ENCODE measurements at places on chromosomes 5 and 9. TPM values are rescaled to one million over a fixed set of nuclear protein-coding genes. Genes with fewer than 3 reads are reported as not detected.

Gene PCDHGB6
- total RNA-seq = 1.5 TPM

Gene SPATA31A3
- total RNA-seq = not detected

Gene TIMD4
- not detected for total RNA-seq

Gene AMBP
- total RNA-seq = not detected

Gene CCL21
- total RNA-seq = not detected

Gene TMEM252
- total RNA-seq = not detected

Gene CMYA5
- 0.77 TPM for total RNA-seq

Gene CPEB4
- 38.3 TPM for total RNA-seq

Gene ADAMTSL2
- not detected for total RNA-seq

Gene RAB3C
- total RNA-seq = not detected

Gene ELOVL7
- total RNA-seq = 22.1 TPM

Gene PCDHA1
- total RNA-seq = under 0.01 TPM

Gene C9orf85
- 14.1 TPM for total RNA-seq

Gene BTNL3
- not detected for total RNA-seq

Gene ZNF883
- total RNA-seq = 1.2 TPM

Gene SERF1A
- 0.53 TPM for total RNA-seq

Gene AK1
- total RNA-seq = 19.0 TPM

Gene NTNG2
- total RNA-seq = under 0.01 TPM

Gene TMEM250
- total RNA-seq = 78.2 TPM

Gene FAM200C
- total RNA-seq = 3.2 TPM

Gene F12
- 7.9 TPM for total RNA-seq

Gene PCDHAC2
- total RNA-seq = 16.8 TPM

Gene TEX48
- total RNA-seq = not detected

Gene CARD19
- 47.9 TPM for total RNA-seq

Gene OTP
- total RNA-seq = not detected

Gene CSF2
- total RNA-seq = not detected

Gene LCN1
- total RNA-seq = not detected

Gene PCDHGA1
- total RNA-seq = 0.26 TPM

Gene IL13
- not detected for total RNA-seq

Gene TMEM141
- 220 TPM for total RNA-seq

Gene FGD3
- 0.26 TPM for total RNA-seq

Gene WASHC1
- total RNA-seq = 7.4 TPM

Gene CXCL14
- total RNA-seq = 0.26 TPM

Gene PLPP6
- 5.9 TPM for total RNA-seq

Gene BNC2
- total RNA-seq = under 0.01 TPM

Gene ACOT12
- not detected for total RNA-seq

Gene CDX1
- total RNA-seq = not detected

Gene PCDHGA3
- total RNA-seq = 0.13 TPM

Gene PRXL2C
- total RNA-seq = 5.8 TPM

Gene MYOT
- total RNA-seq = not detected

Gene SPATA31E1
- not detected for total RNA-seq

Gene SHISAL2B
- total RNA-seq = not detected

Gene CTXN3
- not detected for total RNA-seq

Gene ABLIM3
- total RNA-seq = 3.7 TPM

Gene DRD1
- not detected for total RNA-seq

Gene DDX4
- total RNA-seq = under 0.01 TPM

Gene TRPM3
- not detected for total RNA-seq

Gene MEIKIN
- total RNA-seq = not detected

Gene PRDM9
- not detected for total RNA-seq

Gene DOLPP1
- 10.8 TPM for total RNA-seq

Gene PHAX
- total RNA-seq = 56.9 TPM

Gene ENHO
- 0.13 TPM for total RNA-seq

Gene PPP3R2
- not detected for total RNA-seq

Gene CEL
- 0.53 TPM for total RNA-seq

Gene AGPAT2
- total RNA-seq = 52.0 TPM

Gene PCDHGB4
- 2.1 TPM for total RNA-seq

Gene SVEP1
- total RNA-seq = 0.26 TPM

Gene PCDHA13
- 0.26 TPM for total RNA-seq

Gene KIF27
- total RNA-seq = 5.0 TPM
